ENCODE measurements at places on chromosomes 6 and 20.

DNA sequence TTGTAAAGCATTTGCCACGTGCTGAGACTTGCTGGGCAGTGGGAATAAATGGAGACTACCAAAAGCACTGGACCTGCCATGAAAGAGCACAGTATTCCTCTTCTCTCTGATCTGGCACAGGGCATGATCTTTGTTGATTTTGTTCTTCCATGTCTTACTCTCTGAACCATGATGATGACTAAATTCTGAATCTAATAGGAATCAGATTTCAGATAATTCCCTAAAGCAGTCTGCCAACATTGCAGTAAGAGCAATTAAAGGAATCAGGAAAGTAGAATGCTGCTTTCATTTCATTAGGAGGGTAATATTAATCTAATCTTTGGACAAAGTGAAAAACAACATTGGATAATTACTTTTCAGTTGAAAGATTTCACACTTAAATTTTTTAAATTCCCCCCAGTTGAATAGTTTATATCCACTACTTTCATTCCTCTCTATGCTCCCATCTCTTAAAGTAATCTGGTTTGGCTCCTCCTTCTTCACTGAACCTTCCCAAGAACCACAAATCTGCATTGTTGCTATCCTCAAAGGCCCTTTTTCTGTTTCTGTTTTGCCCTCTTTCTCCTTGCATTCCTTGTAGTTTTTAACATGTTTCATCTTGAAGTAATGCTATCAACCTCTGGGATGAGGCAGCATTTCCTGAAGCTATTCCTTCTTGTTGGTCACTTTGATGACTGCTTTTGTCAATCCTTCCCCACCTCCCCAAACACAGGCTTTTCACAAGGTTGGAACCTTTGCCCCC, 243.2 kb upstream of the TENT5A start:
- no peak for DNase-seq

DNA sequence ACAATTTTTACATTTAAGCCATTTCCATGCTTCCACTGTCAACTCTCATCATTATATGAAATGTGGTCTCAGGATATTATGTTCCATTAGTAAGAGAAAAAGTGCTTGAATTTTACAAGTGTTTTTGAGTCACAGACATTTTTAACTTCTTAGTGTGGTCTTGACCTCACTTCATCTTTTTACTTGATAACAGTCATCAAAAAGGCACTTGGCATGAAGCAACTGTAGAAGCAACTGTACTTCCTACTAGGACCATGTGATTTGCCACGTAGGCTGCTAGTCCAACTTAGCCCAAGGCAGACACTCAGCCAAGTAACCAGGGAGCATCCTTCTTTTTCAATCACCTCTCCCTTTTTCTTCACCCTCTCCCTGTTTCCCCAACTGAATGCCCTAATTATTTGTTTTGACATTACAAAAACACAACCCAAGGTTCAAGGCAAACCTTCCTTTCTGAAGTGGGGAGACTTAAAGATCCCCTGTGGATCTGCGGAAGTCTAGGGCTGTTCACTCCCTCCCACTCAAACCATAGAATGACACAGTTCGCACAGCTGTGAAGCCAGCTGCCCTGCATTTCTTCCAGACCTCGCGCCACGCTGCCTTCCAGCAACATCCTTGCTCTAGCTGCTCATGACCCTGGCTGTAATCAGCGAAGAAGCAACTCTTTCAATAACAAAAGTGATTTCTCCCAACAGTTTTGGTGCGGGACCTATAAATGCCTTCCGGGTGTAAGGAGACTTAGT, 45.0 kb downstream of the PHACTR1 start:
- DNase-seq = no peak

DNA sequence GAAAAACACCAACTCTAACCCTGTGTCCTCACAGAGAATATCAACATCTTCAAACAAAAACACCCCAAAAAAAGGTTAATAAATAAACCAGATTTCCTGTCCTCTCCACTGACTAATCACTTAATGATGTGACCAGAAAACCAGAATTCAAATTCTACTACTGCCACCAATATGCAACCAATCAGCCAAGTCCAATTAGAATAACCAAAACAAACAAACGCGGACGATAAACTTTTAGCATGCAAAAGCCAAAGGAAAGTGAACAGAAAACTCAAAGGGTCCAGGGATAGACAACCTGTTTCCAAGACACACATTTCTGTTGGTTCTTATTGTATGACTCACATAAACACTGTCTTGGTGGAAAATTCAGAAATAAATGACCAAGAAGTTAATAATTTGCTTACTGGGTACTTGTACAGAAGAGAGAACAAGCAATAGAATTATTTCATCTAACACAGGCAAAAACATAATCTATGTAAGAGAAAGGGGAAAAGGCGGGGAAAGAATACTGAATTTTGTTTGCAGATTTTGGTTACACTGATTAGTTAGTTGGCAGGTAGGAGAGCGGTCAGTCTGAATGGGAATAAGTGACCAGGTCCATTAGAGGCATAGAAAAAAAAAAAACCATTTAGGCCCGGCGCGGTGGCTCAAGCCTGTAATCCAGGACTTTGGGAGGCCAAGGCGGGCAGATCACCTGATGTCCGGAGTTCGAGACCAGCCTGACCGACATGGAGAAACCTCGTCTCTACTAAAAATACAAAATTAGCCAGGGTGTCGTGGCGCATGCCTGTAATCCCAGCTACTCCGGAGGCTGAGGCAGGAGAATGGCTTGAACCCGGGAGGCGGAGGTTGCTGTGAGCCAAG, 34.1 kb downstream of the HFE start:
- DNase-seq = no peak

GRCh38 chr6:109373331-109373730, 8.9 kb downstream of the CD164 start:
- DNase-seq = no peak

GRCh38 chr6:98871821-98872220, 37.4 kb downstream of the POU3F2 start:
- no peak for DNase-seq

DNA sequence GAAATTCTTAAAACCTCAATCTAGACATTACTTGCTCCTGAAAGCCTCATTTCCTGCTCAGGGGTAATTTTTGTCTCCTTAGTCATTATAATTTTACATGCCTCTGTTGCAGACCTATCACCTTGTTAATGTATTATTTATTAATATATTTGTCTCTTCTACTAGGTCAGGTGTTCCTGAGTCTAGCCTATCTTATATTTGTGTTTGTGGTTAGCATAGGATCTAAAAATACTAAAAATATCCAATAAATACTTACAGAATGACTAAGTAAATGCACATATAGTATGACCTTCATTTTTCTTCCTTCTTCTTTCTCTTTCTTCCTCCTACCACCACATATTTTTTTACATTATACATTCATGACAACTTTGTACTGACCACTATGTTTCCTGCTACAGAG, 268.9 kb upstream of the HS3ST5 start:
- no peak for DNase-seq
